MG63 (cell line): ENCODE measurements at places on chromosomes 1 and 21. TPM values are rescaled to one million over a fixed set of nuclear protein-coding genes. Genes with fewer than 3 reads are reported as not detected.

SKI gene
- 7.7 and 9.2 TPM in 2 replicates for total RNA-seq

UBASH3A gene
- not detected in 2 replicates for total RNA-seq

KCNJ9 gene
- total RNA-seq: not detected in 2 replicates

MT1HL1 gene
- total RNA-seq: not detected in 2 replicates

BATF3 gene
- 2.3 and 3.2 TPM in 2 replicates for total RNA-seq

VWA5B1 gene
- total RNA-seq: not detected in 2 replicates

CD1B gene
- not detected in 2 replicates for total RNA-seq

MNDA gene
- not detected in 2 replicates for total RNA-seq

KRTAP21-2 gene
- total RNA-seq: not detected in 2 replicates

L1TD1 gene
- not detected in 2 replicates for total RNA-seq

CLIC6 gene
- not detected in 2 replicates for total RNA-seq

ANKRD45 gene
- not detected in 2 replicates for total RNA-seq

DNA sequence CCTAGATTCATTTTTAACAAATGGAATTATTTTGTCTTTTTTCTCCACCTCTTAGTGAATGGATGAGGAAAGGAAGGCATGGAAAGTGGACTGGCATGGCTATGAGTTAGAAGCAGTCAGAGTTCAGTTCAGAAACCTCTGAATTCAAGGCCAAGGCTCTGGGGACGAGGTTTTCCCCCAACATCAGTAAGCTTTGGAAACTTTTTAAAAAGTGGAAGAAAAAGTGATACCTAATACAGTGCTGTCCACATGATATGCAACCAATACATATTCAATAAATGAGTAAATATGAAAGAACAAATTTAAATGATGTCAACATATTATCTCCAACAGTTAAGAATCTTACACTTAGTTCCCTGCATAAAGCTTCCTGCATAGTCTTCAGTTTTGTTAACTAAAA is 204.7 kb downstream of the HLX start:
- no peak for DNase-seq

DNA sequence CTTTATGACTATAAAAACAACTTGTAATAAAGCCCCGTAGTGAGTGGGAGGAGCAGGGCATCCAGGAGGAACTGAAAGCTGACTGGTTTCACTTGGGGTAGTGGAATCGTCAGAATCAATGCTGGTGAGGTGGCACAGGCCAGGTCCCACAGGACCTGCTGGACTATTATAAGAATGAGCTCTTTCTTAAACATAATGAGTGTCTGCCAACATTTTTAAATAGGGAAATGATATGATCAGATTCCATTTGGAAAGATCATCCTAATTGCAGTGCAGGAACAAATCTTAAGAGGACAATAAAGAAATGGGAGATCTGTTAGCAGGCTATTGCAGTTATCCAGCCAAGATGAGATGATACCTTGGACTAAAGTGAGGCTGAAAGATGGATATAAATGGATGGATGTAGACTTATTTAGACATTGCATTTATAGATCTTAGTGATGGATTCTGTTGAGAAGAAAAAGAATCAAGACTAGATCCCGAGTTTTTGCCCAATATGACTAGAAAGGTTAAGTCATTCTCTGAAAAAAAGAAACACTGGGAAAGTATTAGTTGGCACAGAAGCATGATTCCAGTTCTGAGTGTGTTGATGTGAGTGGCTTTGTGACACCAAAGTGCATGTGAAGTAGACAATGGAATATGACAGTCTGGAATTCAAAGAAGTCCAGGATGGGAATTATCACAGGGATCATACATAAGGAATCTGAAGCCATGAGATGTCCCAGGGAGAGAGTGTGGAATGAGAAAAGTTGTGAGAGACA is 153.3 kb upstream of the SGIP1 start:
- no peak for DNase-seq

DNA sequence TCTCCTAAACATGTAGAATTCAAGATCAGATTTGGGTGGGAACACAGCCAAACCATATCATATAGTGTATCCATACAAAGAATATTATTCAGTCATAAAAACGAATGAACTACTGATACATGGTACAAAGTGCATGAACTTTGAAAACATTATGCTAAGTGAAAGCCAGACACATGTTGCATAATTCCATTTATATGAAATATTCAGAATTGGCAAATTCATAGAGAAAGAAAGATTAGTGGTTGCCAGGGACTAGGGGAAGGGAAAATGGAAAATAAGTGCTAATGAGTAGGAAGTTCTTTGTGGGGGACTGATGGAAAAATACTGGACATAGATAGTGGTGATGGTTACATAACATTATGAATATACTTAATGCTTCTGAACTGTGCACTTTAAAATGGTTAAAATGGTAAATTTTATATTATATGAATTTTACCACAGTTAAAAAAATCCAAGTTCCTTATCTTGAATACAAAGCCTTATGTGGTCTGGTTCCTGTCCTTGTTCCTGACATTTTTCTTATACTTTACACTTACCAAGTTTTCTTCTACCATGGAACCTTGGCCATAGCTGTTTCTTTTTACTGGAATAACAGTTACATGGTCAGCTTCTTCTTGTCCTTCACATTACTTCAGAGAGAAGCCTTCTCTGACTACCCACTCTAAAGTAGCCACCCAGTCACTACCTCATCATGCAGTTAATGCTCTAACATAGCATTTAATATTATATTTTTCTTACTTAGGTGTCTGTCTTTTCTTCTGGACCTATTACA is 64.0 kb downstream of the CCDC18 start:
- no peak for DNase-seq

GRCh38 chr1:60832367-60832766 is 250.0 kb upstream of the NFIA start:
- no peak for DNase-seq

DNA sequence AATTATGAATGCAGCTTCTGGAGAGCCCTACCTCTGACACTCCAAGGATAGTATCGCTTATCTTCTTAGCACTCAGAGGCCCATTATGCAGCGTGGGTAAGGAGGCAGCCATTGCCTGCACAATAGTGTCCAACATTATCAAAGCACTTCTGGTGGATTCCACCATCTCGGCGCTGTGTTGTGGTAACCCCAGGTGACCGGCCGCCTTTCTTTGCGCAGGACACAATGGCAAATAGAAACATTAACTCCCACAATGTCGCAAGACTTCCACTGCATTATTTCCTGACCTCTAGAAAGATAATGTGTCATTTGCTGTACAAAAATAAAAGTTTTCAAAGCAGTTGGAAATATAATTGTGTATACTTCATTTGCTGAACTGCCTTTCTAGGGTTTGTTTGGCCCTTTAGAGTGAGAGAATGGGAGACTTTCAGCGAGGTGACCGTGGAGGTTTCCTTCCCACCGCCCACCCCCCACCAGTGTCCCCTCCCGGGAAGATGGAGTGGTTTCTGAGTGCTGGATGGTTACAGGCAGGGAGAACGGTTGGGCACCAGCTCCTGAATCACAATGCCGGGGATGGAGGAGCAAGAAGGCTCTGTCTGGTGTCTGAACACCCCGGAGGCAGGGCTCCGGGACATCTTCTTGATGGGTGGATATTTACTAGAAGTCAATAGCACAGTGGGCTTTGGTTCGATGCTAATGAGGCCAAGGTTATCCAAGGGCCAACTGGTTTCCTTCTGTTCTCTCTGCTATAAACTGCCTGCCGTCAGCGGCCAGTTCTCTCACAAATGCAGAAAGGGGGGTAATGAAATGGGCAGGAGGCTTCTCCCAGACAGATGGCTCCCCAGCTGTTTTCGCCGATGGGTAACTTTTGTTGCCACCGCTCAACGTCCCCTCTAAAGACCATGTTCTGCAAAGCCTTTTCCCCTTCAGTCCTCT is 215.4 kb upstream of the PROX1 start:
- no peak for DNase-seq

GRCh38 chr1:241706257-241706656 is 54.2 kb downstream of the WDR64 start:
- no peak for DNase-seq

GRCh38 chr21:37058261-37058660 is 14.6 kb downstream of the PIGP start:
- DNase-seq: no peak

- DNase-seq: no peak
Measured at GRCh38 chr1:169217636-169218035, 111.1 kb downstream of the ATP1B1 start.

- DNase-seq: no peak
Measured at GRCh38 chr1:172907834-172908326, 142.9 kb downstream of the TNFSF18 start.

- DNase-seq: no peak
Measured at GRCh38 chr1:177340601-177341067, 169.9 kb downstream of the BRINP2 start.

DNA sequence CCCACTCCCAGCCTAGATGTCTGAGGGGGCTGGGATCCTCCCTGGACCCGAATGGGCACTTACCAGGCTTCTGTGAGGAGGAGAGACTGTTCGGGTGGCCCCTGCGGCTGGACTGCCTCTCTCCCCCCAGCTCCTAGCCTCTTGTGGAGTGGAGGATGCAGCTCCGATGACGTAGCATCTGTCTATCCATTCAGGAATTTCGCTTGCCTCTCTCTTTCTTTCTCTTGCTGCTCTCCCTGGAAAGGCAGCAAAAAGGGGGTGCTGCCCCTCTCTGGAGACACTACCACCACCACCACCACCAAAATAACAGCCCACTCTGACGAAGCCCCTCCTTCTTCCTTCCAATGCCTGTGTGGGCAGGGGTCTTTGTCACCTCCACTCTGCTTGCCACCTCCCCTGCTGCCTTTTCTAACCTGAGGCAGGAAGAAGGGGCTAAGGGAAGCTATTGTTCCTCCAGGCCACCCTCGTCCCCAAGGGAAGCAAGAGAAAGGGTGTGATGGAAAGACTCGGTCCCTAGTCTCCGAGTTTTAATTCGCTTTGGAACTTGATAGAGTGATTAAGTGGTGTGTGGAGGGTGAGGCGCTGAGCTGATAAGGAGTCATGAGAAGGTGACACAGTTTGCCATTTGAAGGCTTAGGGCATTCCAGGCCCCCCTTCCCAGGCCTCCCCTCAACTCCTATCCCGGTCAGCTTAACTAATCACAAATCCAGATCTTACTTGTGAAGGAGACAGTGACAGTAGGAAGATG is 60.5 kb downstream of the RHBG start:
- DNase-seq: no peak

DNA sequence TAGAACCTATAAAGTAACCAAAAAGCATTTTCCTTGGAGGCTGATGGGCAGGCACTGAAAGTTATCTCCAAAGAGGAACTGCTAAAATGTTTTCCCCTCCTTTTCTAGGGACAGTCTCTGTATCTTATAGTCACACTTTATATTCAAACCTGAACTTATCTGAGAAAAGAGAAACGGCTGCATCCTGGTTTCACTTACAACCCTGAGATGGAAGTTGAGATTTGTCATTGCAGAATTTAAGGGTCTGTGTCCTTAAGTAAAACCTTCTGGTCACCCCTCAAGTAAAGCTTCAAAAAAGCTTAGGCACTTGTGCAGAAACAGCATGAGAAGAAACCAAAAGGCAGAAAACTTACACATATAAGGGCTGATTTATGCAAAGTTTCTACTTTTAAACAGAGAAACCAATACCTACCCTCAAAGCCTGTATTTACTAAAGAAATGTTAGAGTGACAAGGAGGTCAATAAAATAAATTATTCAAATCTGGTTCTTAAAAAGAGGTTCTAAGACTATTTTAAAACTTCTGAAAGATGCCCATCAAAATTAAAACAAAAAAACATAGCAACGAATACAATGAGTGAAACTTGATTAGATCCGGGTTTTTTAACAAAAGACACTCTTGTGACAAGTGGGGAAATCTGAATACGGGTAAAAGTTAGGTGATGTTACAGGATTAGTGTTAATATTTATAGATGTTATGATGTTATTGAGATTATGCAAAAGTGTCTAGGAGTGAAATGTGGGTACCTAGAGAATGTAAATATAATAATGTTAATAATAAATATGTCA is 9.9 kb downstream of the CD58 start:
- DNase-seq: no peak

GRCh38 chr1:72623299-72623708 is 341.0 kb upstream of the NEGR1 start:
- no peak for DNase-seq

- DNase-seq: no peak
Measured at GRCh38 chr1:234611225-234611846, 1.4 kb upstream of the IRF2BP2 start.

GRCh38 chr1:8179132-8179793 is 138.7 kb upstream of the SLC45A1 start:
- no peak for DNase-seq

- DNase-seq: no peak
Measured at GRCh38 chr1:98659879-98660278, 1.6 kb upstream of the SNX7 start.

DNA sequence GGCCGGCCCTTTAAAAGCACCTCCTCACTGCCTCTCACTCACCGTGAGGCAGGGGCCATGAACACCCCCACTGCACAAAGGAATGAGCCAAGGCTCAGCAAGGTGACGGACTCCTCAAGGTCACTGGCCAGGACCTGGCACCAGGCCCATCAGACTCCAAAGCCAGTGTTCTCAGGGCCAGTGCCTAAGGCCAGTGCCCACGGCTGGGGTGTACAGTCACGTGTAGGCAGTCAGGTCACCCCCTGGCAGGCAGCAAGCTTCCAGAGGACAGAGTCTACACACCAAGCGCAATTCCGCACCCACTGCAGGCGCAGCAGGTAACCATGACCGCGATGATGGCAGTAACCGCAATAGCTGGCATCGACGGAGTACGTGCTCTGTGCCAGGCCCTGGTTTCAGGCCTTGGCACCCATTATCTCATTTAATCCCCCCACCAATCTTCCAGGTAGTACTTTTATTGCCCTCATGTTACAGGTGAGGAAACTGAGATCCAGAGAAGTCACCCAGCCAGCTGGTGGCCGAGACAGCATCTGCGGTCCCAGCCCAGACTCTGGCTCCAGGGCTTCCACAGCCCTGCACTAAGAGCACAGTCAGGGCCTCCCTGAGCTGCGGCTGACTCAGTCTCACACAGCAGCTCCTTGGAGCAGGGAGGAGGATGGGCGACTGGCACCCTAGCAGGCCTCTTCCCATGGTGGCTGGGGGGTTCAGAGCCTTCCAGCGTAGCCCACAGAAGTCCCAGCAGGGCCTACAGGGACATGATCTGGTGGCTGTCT is 27.0 kb downstream of the RAP1GAP start:
- DNase-seq: no peak

DNA sequence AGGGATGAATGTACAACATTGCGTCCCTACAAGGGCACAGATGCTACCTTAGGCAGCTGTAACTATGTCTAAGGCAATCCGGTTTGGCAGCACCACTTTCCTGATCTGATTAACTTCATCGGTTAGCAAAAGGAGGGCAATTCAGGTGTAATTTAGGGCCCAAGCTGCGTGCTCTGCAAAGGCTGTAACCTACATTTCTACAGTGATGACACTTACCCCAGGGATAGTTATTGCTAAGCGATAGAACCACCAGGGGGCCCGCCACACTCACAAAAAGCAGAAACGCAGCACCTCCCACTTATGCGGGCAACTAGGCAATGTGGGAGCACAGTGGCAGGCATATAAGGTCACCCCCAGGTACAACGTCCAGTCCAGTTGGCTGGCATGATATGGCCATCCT is 113.5 kb downstream of the GDAP2 start:
- no peak for DNase-seq

GRCh38 chr1:12081648-12082396 is 18.7 kb downstream of the TNFRSF8 start:
- DNase-seq: no peak
